A549 treated with CORT108297 at 1 μM for 4 hours (cell line): ENCODE measurements at places on chromosomes 12 and 14. TPM values are rescaled to one million over a fixed set of nuclear protein-coding genes. Genes with fewer than 3 reads are reported as not detected.

BIN2 gene
- total RNA-seq, result 0.07 to 0.15 TPM (median 0.10 TPM) in 5 replicates

HAL gene
- 0.16 to 0.30 TPM (median 0.18 TPM) in 4 of 5 replicates, not detected in the other for total RNA-seq

BRAP gene
- 11.1 to 14.0 TPM (median 13.4 TPM) in 5 replicates for total RNA-seq

CAPZA3 gene
- not detected in 5 replicates for total RNA-seq

LRP1-AS gene
- total RNA-seq, result not detected in 5 replicates

KCNA1 gene
- total RNA-seq, result not detected in 5 replicates

SELPLG gene
- 0.63 to 1.4 TPM (median 0.83 TPM) in 5 replicates for total RNA-seq

COQ5 gene
- total RNA-seq, result 27.2 to 30.9 TPM (median 27.9 TPM) in 5 replicates

POTEG gene
- total RNA-seq, result not detected in 5 replicates

HCAR3 gene
- total RNA-seq, result 0.06 to 0.22 TPM (median 0.08 TPM) in 5 replicates

SLC7A8 gene
- total RNA-seq, result 0.47 to 0.73 TPM (median 0.55 TPM) in 5 replicates

GLIPR1L2 gene
- total RNA-seq, result 0.10 to 0.28 TPM (median 0.16 TPM) in 4 of 5 replicates, not detected in the other

BCL2L14 gene
- total RNA-seq, result not detected in 5 replicates

PPP4R4 gene
- total RNA-seq, result 0.17 to 0.40 TPM (median 0.29 TPM) in 5 replicates

LMNTD1 gene
- not detected in 5 replicates for total RNA-seq

GSG1 gene
- 0.29 to 0.57 TPM (median 0.34 TPM) in 5 replicates for total RNA-seq
